CD4-positive, alpha-beta T cell treated with Interleukin-4 for 4 hours (primary cell): ENCODE measurements at places on chromosomes 2 and 18.

DNA sequence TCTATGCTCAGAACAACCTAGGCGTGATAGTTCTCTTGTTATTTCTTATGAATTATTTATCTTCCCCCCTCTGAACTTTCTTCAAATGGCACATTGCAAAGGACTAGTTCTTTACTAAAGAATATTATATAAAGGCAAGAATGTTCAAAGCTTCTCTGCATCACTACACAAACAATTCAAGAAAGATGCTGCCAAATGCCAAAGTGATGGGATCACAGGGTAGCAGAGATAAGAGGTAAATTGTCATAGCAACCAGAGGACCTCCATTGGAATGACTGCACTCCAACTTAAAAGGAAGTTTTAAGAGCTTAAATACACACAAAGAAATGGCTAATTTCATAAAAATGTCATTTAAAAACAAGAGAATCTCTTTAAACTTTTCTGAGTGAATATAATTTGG, 72.8 kb downstream of the AQP4 start:
- DNase-seq: no peak

DNA sequence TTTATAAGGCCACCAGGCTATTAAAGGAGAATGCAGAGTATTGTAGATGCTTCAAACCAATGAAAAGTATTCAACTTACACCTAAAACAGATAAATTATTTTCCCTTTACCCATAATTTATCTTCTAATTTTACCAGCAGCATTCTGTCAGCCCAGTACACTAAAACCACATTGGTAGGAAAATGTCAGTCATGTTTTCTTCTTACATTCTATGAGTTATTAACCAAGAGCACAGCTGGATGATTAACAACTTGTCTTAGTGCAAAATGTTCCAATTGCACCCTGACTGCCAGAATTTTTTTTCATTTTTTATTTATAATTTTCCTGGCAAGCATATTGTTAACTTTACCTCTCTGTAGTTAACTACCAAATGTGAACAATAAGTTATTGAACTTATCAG, 79.0 kb upstream of the WDR75 start:
- DNase-seq: no peak

- no peak for DNase-seq
Observed at GRCh38 chr2:157722580-157723234, 94.0 kb upstream of the ACVR1C start.

DNA sequence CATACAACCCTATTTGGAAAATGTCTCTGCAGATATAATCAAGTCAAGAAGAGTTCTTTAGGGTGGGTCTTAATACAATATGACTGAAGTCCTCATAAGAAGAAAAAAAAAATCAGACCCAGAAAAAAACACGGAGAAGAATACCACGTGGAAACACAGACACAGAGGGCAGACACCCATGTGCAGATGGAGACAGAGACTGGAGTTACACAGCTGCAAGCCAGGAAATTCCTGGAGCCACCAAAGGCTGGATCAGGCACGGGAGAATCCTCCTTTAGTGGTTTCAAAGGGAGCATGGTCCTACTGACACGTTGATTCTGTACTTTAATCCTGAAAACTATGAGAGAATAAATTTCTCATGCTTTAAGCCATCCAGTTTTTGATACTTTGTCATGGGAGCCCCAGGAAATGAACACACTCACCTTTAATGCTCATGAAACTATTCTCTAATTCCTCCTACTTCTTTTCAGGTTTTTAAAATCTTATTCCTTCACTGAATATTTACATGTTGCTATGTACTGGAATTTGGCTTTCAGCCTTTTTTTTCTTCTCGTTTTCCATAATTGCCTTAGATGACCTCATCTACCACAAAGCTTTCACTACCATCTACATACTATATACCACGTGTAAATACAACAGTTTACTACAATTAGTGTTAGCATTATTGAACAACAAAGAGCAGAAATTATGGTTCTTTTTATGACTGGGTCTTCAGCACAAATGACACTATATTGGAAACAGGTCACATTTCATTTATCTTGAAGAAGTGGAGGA, 529.1 kb downstream of the IRS1 start:
- no peak for DNase-seq

GRCh38 chr18:58748899-58749595, 77.8 kb downstream of the MALT1 start:
- DNase-seq: no peak

- DNase-seq: peak; percentile 40
Observed at GRCh38 chr2:235594041-235594440, 100.2 kb downstream of the AGAP1 start.

DNA sequence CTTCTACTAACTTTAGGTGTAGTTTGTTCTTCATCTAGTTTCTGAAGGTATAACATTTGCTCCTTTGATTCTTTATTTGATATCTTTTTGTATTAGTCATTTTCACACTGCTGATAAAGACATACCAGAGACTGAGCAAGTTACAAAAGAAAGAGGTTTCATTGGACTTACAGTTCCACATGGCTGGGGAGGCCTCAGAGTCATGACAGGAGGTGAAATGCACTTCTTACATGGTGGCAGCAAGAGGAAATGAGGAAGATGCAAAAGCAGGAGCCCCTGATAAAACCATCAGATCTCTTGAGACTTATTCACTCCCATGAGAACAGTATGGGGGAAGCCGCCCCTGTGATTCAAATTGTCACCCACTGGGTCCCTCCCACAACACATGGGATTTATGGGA, 544.4 kb upstream of the DSEL start:
- DNase-seq: no peak

DNA sequence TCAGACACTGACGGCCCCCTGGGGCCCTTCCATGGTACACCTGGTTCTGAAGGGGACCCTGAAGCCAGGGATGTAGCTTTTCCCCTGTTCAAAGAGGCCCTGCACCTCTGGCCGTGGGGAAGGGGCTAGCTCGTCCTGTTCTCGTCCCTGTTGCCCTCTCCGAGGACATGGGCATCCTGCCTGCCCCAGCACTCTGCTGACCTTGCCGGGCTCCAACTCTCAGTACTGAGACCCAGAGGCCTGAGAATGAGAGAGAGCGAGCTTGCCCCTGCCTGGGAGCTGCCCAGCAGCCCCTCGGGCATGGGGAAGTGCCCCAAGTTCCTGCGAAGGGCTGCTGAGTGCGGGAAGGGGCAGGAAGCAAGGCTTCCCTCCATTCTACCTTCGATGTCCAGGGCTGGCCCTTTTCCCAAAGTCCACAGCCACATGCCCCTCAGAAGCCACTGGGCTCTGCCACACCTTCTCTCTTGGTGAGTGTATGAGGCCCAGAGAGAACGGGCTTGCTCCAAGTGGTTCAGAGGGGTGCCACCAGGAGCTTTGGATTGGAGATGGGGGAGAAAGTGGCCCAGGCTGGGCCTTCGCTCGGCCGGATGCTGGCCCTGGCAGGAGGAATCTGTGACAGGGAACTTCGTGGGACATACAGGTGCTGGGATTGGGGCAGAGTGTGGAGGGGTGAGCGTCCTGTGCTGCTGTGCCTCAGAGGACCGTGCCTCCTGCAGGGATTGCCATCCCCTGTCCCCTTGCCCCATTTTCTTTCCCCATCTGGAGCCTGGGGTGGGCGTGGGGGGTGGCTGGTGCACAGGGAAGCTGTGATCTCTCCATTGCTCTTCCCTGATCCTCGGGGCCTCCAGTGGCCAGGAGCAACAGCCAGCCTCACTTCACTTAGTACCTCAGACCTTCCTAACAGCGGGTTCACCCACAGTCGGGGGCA, 50.8 kb downstream of the KCNIP3 start:
- DNase-seq: no peak

- DNase-seq: no peak
Observed at GRCh38 chr2:173051463-173052215, 24.0 kb upstream of the MAP3K20 start.

DNA sequence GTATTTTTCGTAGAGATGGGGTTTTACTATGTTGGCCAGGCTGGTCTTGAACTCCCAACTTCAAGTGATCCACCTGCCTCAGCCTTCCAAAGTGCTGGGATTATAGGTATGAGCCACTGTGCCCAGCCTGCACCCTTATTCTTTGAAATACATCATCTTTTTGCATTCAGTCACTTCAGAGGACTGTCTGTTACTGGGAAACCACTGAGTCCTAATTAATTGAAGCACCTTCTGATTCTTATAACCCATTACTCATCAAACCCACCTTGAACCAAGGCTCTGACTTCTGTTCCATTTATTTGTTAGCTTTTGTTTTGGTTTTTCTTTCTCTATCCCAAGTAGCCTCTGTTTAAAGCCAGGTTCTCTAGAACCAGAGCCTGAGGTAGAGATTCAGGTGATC, 49.6 kb downstream of the CPO start:
- DNase-seq: no peak

GRCh38 chr2:42809131-42809818, 16.9 kb upstream of the HAAO start:
- DNase-seq: no peak

DNA sequence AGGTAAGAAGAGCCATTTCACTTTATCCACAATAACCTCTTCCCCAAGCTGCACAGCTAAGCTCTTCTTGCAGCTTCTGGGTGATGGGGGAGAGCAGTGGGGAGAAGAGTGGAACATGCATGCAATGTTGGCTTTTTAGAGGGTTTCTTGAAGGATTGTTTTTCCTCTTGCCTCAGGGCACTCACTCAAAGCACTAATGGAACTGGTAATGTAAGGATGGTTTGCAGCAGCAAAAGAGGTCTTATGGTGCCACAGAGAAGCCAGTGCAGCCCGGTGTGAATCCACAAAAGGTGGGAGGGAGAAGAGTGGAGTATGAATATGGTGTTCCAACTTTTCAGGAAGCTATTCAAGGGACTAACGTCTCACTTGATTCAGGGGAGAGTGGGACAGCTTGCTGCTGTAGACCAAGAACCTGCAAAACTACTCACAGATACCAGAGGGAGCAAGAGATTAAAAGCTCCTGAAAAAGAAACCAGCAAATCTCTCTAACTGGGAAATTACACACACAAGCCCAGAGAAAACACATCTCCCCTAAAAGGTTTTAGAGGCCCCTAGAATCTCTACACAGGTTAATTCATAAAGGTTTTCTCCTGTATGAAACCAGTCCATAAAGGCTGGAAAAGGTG, 116.4 kb downstream of the CHN1 start:
- DNase-seq: no peak

GRCh38 chr2:192011196-192011595, 164.3 kb upstream of the CAVIN2 start:
- DNase-seq: no peak

GRCh38 chr2:129915303-129915840, 64.1 kb upstream of the RAB6C start:
- no peak for DNase-seq

- DNase-seq: no peak
Observed at GRCh38 chr2:201419986-201420385, 31.3 kb downstream of the TRAK2 start.

GRCh38 chr2:221001381-221001801, 570.7 kb downstream of the EPHA4 start:
- DNase-seq: no peak

DNA sequence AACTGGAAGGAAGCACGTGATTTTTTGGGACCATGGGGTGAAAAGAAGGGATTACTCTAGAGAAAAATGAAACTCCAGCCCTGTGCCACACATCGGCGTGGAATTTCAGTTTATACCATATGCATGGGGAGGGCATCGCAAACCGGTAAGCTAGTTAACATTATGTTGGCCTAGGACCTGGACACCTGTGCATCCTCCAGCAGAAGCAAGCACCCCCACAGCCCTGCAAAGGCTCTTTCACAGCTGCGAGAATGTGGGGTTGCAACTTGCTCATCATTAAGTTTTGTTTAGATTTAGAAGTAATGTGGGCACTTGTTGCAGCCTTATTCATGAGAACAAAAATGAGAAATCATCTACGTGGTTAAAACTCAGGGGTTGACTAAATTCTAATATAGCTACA, 299.2 kb downstream of the PIEZO2 start:
- no peak for DNase-seq

GRCh38 chr2:64392529-64392928, 61.4 kb upstream of the LGALSL start:
- no peak for DNase-seq

GRCh38 chr2:96115631-96116423, 544 bp downstream of the ADRA2B start:
- DNase-seq: no peak

GRCh38 chr18:5309888-5310470, 14.5 kb upstream of the ZBTB14 start:
- peak; percentile 58 for DNase-seq

- DNase-seq: no peak
Observed at GRCh38 chr2:50125246-50125645, 906.7 kb downstream of the NRXN1 start.

- DNase-seq: no peak
Observed at GRCh38 chr2:75175456-75175855, 23.9 kb downstream of the TACR1 start.

DNA sequence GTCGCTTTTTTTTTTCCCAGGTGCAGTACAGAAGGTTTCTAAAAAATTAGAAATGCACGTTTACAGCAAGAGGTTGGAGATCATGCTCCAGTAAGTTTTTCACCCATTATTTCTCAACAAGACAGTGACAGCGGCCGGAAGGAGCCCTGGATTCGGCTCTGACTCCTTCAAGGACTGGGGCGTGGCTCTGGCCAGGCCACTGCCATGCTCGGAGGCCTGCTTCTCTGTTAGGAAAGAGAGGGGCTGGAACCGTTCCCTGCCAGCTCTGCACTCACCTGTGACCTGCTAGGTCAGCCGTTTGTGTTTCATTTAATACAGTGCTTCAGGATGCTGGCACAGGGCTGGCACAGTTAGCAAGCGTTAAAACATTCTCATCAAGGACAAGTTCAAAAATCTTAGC, 6.7 kb upstream of the IAH1 start:
- no peak for DNase-seq

DNA sequence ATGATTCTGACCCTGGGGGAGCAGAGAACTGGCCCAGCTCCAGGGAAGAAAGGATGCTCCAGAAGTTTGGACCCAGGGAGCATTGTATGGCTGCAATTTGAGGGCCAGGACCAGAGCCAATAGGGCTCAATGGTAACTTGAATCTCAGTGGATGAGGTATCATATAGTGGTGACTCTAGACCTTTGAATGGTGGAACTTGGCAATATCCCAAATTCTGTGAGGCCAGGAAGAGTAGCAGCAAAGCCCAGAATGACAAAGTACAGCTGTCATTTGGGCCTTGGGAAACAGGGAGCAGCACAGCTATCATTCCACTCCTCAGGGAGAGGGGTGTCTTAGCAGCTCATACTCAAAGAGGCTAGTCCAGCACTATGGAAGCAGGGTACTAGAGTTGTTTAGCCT, 332.9 kb upstream of the RBMS1 start:
- DNase-seq: no peak

DNA sequence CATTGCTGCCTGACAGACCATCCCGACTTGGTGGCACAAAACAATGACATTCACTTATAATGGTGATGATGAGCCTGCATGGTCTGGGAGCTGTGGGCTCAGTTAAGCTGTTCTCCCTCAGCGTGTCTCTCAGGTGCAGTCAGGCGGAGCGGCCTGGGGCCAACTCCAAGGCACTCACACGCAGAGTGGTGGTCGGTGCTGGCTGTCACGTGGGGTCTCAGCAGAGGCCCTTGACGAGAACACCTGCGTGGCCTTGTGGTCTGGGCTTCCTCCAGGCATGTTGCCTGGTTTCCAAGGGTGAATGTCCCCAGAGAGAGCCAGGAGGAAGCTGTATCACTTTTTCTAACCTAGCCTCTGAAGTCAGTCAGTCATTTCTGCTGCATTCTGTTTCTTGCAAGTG, 29.8 kb downstream of the ARMC9 start:
- no peak for DNase-seq
